ENCODE measurements at places on chromosomes 5 and 9. TPM values are rescaled to one million over a fixed set of nuclear protein-coding genes. Genes with fewer than 3 reads are reported as not detected.

Gene SEMA6A
- 24.9 TPM for total RNA-seq

Gene WNT8A
- total RNA-seq, result not detected

Gene TTC23L
- not detected for total RNA-seq

Gene CDC25C
- total RNA-seq, result not detected

Gene SARDH
- 0.62 TPM for total RNA-seq

Gene FOXD4L5
- total RNA-seq, result not detected

Gene DRD1
- total RNA-seq, result 0.29 TPM

Gene PPP2R2B
- 53.1 TPM for total RNA-seq

Gene PKD2L2
- total RNA-seq, result not detected

DNA sequence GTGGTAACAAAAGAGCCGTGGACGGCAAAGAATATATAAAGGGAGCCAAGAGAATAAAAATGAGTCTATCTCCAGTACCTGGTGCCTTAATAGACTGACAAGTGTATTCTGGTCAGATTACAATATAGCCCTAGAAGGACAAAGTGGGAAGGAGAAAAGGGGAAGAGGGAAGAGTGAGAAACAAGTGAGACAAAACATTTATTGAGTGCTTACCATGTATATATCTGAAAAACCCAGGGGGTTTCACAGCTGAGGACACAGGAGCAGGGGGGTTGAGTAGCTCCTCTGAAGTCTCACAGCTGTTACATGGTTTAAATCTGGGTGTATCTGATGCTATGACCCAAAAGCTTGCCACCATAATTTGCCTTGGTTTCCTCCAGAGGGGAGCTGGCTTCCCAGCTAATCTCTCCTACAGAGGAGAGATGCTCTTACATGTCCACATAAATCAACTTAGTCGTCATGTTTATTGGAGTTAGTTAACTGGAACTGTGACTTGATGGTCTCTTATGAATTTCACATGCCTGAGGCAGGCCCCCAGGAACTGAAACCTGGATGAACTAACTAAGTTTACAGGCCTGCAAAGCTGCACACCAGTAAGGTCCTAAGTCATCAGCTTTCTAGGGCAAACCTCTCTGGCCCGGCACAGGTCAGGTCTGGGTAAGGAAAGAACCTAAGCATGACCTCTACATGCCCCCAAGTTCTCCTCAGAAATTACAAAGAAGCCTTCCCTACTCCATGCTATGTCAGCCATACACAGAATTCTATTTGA lies 15.5 kb downstream of the SIL1 start:
- no peak for DNase-seq

DNA sequence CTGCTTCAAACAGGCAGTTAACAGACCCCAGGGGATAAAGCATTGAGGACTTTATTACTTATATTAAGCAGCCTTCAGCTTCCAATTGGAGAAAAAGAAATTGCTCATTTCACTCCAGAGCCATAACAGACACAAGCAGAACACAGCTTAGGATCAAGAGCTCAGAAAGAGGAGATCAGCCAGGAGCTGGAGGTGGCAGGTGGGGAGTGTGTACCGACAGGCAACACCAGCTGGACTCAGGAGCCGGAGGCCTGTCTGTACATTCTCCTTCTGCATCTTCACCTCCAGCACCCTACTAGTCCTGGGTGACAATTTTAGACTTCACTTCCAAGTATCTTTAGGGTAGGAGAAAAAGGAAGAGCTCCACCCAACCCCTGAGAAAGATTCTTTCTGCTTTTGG lies 35.8 kb downstream of the NRG2 start:
- DNase-seq, result no peak

GRCh38 chr5:100456615-100457014 lies 78.6 kb upstream of the FAM174A start:
- DNase-seq, result no peak

DNA sequence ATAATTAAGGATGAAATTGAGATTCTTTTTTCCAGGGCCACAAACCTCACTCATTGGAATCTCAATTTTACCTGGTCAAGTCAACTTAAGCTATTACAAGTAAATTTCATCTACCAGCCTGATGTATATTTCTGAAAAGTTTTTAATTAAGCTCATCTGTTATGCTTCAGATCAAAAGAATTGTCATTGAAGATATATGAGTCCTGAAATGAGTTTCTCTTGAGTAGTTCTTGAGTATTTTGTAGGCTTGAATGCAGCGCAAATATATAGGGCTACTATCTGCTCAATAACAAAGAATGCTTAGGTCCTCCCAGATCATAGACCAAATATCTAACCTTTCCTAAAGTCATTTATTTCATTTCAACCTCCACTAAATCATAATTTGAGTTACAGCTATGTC lies 482.2 kb upstream of the ST8SIA4 start:
- DNase-seq, result no peak

GRCh38 chr5:40578501-40579451 lies 100.9 kb upstream of the PTGER4 start:
- DNase-seq, result no peak

DNA sequence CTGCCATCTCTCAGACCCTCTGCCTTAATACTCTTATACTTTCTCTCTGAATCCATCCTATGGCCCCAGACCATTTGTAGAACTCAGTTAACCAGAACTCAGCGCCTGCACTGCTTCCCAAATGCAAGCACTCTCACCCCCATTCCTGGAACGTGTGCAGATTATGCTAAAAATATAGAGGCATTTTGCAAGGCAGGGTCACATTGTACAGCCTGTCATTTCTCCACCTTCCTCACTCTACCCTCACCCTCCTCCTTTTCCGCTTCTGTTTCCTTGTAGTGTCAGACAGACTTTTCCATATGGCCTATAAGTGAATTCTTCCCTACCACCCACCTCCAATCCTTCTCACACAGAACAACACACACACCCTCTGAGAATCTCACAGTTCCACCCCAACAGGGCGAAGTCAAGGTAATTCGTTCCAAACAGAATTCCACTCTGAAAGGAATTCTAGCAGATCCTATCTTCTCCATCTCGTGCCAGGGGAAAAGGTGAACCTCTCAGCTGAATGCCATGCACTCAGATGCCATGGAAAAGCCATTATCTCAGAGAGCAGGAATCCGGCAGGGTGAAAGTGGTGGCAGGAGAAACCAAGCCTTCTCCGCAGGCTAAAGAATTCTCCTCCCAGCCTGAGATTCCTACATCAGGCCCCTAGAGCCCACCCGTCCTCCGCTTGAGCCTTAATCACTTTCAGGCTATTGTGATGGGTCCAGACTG lies 25.3 kb downstream of the GGTA1 start:
- no peak for DNase-seq

GRCh38 chr5:133753856-133754255 lies 141.5 kb upstream of the FSTL4 start:
- no peak for DNase-seq

GRCh38 chr9:22643541-22643940 lies 196.9 kb downstream of the DMRTA1 start:
- no peak for DNase-seq

DNA sequence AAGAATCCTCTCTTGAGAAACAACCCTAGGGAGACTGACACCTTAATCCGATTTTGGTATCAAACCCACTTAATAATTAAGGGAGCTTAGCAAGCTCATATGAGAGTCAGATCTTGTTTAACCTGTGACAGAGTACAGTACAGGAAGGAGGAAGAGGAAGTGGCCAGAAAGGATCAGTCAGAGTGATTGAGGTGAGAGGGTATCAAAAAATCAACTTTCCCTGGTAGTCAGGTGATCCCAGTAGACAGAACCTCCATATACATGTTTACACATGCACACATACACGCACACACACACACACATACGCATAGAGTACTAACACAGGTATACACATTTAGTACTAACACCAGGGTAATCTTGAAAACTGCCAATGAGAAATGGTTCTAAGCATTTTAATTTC lies 56.8 kb downstream of the GLIS3 start:
- DNase-seq, result no peak

- no peak for DNase-seq
Observed at GRCh38 chr5:128192368-128192767, 108.8 kb downstream of the SLC12A2 start.

DNA sequence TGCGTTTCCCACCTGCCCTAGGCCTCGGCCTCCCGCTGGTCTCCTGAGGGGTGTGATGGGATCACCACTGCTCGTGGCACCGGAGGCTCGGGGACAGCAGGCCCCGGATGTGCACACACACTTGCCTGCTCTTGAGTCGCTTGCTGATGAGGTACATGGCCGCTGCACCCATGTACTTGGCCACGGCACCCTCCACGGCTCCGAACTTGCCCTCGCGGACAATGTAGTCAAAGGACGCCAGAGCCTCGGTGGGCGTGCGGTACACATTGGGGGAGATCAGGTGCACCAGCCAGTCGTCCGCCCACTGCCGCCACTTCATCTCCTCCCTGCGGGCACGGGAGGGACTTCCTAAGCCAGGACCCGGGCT lies 4.7 kb downstream of the PTGES2 start:
- DNase-seq, result peak; percentile 72

DNA sequence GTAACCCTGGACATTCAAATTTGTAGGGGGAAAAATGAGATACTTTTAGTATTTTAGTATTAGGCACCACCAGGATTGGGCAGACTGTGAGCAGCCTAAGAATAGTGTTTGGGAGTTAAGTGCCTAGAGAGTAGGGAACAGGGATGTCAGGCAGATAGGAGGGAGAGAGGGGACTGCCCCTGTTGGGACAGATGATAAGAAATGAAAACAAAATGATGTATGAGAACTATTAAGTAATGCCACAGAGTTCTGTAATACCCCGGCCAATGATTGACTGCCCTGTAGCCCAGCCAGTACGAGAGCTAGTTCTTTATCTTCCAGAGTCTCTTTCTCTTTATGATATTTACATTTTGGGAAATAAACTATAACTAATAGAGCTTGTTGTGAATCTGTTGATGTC lies 24.4 kb downstream of the ARHGAP26 start:
- no peak for DNase-seq

DNA sequence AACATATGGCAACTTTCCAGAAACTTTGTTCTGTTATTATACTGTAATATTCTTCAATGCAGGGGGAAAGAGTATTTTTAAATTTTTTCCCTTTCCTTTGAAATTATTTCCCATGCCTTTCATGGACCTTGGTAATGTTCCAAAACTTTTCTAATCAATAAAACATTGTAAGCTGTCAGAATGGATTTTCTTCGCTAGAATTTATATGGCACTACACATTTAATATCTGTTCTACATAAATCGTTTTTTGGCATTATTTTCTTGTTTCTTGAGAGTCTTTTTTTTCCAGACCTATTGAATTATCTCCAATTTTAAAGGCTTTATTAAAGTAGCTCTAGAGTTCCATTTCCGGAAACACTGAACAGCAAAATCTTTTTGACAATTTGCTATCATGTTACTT lies 249.0 kb downstream of the TMEM167A start:
- DNase-seq, result no peak

DNA sequence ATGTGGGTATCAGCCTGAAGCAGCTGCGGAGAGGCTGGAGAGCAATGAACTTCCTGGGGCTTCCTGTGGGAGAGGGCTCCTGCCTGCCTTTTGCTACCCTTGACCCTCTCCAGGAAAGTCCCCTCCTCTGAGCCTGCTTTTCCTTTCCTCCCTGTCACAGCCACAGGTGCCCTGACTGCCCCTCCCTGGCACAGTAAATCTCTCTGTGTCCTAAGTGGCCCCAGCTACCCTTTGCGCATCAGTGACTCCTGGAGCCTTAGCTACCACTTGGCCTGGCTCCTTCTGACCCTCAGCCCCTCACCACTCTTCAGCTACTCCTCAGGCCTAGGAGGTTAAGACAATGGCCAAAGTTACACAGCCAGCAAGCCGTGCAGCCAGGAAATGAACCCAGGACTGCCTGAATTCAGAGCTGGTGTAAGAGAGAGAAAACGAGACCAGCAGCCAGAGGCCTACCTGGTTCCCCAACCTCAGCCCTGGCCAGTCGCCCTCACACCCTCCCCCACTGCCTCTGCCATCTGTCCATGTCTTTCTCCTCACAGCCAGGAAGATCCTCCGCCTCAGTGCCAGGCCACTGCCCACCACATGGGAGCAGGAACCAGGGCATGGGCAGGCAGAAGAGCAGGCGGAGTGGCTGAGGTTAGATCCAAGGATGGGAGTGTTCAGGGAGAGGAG lies 18.6 kb downstream of the CNTFR start:
- DNase-seq, result no peak

- DNase-seq, result no peak
Observed at GRCh38 chr9:129145841-129146292, 32.2 kb downstream of the IER5L start.

DNA sequence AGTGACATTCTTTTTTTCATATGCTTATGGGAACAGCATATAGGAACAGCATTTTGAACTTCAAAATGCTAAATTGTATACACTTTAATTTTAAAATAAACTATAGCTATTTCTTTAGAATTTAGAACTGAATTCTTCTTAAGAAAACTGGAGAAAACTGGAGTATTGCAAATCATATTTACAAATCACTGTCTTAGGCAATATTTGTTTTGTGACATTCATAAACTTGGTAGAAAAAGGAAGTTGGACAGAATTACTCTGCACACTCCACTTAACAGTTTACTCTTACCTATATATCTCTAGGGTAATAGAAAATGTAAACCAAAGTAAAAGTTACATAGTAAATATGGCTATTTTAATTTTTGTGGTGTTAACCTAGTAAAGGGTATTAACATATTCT lies 3.1 kb downstream of the DMRTA1 start:
- DNase-seq, result no peak

DNA sequence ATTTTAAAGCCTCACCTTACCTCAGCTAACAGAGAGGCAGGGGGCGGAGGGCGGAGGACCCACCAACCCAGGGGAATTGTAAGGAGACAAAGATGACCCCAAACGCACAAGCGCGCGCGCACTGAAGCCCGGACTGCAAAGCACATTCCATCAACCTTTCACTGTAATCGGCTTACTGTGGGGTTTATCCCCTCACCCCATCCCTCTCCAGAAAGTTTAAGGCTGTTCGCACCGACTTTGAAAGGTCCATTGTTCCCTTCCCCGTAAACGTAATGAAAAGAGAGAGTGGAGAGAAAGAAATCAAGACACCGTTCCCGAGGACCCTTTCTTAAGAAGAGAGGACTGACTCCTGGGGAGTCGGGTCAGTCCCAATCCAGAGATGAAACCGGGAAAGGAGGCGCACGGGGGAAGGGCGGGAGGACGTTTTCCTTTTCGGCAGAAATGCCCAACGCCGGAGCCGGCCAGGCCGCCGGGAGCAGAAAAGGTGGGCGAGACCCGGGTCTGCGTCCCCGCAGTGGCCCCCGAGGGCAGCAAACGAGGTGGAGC lies 464 bp downstream of the CEMIP2 start:
- DNase-seq, result no peak

- DNase-seq, result peak; percentile 25
Observed at GRCh38 chr5:589173-589572, 23.0 kb upstream of the CEP72 start.

- DNase-seq, result no peak
Observed at GRCh38 chr9:91163773-91164471, 197.8 kb downstream of the AUH start.

DNA sequence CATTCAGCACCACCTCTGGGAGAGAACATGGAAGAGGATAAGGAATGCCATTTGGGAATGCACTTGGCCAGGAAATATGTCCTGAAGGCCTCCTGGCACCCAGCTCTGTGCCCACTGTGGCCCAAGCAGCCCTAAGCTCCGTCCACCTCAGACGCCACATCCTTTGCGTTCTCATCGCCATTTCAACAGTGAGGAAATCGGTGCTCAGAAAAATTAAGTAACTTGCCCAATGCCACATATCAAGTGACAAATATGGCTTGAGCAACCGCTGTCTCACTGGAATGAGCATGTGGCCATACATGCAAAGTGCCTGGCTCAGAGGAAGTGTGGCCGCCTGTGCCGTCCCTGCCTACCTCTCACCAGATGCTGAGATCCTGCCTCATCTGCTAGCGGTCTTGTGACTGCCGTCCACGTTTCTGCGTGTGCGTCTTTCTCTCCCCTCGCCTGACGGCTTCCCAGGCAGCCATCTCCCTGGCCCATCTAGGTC lies 984 bp upstream of the DOK3 start:
- no peak for DNase-seq
